ENCODE measurements at places on chromosomes 12 and 14.
A peak's percentile ranks its signal among the peaks of the same experiment; 100 is the strongest.

- DNase-seq, result no peak
Measured at GRCh38 chr14:101077481-101078074, 174.1 kb upstream of the RTL1 start.

DNA sequence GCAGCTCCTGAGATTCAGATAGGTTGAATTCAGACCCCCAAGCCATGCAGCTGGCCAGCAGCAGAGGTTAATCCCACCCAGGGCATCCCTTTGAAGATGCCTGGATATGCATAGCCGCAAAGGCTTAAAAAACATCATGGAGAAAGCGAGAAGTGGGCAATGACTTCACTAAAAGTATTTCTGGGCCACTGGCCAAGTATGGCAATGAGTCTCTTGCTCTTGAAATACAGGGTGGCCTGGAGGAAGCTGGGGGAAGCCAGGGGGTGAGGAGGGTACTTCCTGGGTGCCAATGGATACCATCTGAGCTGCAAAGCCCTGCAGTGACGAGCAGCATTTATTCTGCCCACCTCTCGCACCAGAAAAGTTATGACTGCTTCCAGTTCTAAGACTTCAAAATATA lies 539.3 kb upstream of the TBX3 start:
- no peak for DNase-seq

DNA sequence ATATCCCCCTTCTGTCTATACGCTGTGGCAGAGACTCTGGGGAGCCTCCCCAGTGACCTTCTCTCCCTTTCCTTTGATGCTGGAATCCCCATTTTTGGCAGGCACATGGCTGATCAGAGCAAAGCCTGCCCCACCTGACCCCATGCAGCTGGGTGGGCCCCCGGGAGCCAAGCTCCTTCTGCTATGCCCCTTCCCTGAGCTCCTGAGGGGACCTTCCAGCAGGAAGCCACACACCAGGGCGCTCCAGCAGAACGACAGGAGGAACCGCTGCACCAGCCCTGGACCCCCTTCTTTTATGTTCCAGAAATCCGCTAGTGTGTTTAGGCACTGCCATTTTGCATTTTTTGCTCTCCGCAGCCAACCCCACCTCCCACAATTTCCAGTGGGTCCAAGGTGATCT lies 44.6 kb downstream of the TRAFD1 start:
- DNase-seq, result no peak

DNA sequence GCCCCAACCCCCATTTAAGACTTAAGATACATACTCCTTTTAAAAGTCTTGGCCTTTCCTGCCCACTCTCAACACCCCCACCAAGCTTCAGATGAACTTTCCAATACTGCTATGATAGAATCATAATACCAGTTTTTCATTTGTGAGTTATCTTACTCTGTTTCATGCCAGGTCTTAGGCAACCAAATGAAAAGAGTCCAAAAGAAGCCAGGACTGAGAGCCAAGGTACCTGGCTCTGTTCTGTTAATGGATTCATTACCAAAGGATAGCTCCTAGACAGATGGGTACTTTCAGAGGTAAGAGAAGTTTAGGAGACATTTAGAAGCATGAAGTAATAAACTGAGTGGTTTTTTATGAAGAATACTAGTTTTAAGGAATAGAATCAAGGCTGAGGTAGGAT lies 34.2 kb downstream of the FANCM start:
- no peak for DNase-seq

DNA sequence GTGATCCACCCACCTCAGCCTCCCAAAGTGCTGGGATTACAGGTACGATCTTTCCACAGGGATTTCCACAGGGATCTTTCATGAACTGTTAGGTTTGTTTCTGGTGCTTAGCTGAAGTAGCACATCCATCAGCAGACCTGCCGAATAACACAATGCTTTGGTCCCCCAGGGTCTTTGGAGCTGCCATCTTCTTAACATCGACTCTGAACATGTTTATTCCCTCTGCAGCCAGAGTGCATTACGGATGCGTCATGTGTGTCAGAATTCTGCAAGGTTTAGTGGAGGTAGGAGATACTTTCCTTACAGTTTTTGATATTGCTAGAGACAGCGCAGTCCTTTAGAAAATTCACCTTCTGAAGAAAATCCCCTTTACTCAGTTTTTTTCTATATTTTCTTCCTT lies 36.3 kb downstream of the SLC17A8 start:
- DNase-seq, result no peak

GRCh38 chr12:26555139-26555538 lies 277.9 kb downstream of the ITPR2 start:
- DNase-seq, result no peak

- peak; percentile 83 for DNase-seq
Measured at GRCh38 chr12:121240484-121241101, 30.7 kb downstream of the P2RX4 start.

GRCh38 chr12:83660727-83661358 lies 974.1 kb downstream of the TMTC2 start:
- DNase-seq, result no peak

DNA sequence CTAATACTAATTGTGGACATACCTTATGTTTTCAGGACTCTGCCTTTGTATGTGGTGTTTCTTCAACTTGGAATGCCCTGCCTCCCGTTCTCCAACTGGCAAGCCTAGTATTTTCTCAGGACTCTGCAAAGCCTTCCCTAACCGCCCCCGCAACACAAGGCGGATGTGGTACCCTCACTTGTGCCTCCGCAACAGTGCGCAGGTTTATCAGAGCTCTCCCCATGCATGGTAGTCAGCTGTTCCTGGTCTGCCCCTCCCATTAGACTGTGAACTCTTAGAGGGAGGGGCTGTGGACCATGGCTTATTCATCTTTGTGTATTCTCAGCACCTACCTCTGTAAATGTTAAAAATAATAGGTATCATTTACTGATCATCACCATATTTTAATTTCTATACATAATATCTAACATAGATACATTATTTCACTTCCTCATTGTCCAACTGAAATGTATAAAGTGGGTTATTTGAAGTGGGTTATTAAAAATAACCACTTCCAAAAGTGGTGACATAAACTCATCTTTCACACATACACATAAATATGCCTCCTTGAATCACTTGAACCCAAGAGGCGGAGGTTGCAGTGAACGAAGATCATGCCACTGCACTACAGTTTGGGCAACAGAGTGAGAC lies 9.0 kb downstream of the LPAR5 start:
- DNase-seq, result no peak

Data from effector memory CD8-positive, alpha-beta T cell (primary cell).